DMS 273 treated with DMSO at 0.1 percent for 48 hours (cell line): ENCODE measurements at places on chromosomes 12 and 14.

DNA sequence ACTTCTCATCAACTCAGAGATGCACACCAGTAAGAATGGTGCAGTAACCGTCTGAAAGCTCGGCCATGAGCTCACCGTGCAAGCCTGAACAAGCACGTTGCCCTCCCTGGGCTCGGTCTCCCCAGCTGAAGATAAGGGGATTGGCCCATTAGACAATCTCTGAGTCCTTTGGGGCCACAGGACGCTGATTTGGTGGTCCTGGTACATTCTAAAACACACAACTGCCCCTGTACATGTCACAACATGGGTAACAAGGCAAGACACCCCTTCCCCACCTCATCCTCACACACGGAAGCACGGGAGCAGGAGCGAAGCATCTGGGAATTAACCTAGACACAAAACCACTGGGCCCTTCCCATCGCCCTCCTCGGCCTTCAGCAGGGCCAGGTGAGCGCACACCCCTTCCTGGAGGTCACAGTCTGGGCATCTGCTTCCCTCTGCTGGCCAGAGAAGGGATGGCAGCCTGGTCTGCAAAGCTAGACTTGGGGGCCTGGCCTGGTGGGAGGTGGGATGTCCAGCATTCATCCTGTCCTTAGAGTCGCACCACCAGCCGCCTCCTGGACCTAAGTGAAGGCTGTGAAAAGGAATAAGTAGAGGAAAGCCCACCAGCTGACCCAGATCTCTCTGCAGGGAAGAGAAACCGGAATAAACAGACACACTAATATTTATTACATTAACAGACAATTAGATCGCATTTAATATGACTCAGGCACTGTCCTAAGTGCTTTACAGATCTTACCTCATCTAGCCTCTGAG, 18.9 kb upstream of the SMUG1 start:
- DNase-seq = no peak

- no peak for DNase-seq
Observed at GRCh38 chr12:103652808-103653207, 65.7 kb downstream of the STAB2 start.

- DNase-seq = no peak
Observed at GRCh38 chr14:93775744-93776143, 12.5 kb downstream of the PRIMA1 start.

DNA sequence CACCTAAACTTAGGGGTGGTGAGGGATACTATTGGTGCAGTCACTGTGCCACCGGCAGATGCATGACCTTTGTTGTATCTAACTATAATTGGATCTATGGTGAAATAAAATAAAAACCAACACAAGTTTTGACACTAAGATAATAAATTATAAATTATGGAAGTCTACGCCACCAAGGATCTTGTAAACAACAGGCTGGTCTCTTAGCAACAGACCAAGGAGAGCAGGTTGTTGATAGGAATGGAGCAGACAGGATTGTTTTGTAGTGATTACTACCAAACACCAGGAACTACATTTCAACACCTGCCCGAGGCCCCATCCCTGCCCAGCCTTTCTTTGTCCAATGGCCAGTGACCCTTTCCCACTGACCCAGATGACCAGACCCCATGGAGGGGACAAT, 1178.0 kb downstream of the VRK1 start:
- DNase-seq = no peak

GRCh38 chr12:94754653-94755052, 104.3 kb upstream of the TMCC3 start:
- no peak for DNase-seq

- no peak for DNase-seq
Observed at GRCh38 chr12:51721282-51721940, 127.1 kb downstream of the FIGNL2 start.

GRCh38 chr12:65454115-65454787, 175.8 kb downstream of the MSRB3 start:
- no peak for DNase-seq

DNA sequence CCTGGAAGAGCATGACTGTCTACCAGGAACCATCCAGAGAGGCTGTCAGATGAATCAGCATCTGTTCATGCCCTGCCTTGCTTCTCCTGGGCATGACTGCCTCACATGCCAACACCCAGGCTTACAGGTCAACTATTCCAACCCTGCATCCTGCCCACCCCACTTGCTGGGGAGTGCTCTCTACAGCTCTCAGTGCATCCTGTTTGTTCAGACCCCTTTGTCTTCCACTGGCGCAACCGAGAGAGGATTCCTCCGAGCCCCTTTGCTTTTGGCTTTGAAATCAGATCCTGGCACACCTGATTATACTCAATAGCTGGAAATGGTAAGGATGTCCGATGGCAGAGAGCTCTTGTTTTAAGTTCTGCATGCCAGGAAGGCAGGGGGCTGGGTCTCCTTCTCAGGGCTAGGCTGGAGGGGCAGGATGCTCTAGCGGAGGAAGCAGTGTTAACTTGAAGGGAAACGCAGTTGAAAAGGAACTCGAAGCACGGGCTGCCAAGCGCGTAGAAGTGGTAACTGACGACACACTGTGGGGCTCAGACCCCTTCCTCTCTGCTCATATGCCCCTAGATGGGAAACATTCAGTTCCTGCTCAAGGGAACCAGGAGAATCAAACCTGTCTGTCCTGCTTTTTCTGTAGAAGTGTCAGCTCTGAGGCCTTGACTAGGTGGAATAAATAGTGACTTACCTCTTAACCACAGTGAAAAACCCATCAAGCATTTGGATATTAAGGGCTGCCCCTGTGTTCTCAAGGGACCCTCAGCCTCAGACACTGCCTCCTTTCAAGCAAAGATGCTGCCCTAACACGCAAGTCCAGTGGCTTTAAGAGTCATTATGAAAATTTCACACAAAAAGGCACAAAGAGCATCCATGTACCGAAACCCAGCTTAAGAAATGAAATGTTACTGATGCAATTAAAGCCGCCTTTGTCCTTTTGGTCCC, 297.5 kb downstream of the ZFP36L1 start:
- no peak for DNase-seq

DNA sequence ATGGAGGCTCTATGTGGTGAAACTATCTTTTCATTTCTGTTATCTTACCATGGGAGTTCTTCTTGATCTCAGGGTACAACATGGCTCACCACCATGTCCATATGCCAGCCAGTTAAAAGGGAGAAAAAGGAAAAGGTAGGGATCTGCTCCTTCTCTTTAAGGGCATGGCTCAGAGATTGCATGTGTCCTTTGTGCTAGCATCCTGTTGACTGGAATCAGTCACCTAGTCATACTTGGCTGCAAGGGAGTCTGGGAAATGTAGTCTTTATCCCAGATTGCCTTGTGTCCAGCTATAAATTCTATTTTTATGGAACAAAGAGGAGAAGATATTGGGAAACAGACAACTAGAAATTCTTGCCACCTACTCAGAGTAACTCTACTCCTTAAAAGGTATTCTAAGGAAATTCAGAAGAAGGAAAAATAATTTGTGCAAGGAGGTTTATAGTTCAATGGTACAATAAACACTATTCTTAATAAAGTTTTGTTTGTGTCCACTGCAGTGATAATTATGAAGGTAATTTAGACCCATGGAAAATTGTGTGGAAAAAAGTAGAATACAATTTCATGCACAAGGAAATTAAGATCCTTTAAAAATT, 86.4 kb upstream of the RPH3A start:
- no peak for DNase-seq

DNA sequence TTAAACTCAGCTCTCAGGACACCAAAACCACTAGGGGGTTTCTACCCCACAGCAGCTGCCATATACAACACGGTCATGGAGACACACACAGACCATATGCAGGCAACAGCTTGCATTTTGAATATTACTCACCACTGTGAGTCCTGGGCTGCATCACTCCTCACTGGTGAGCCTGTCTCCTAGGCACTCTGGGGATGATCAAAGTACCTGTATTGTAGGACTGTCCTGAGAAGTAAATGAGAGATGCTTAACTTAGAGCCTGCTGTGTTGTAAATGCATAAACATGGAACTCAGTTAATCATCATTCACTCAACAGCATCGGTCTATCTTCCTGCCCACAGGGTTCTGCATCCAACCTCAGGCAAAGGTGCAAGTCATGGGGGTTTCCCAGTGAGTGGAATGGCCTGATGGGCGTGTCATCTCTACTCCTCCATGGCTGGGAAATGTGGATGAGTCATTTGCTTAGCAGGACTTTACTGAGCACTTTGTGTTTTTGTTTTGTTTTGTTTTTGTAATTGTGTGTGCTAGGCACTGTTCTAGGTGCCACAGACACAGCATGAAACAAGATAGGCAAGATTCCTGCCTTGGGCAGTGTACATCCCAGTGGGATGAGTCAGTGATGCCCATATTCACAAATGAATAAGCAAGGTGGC, 1141.2 kb upstream of the TMEM132C start:
- DNase-seq = no peak

- DNase-seq = no peak
Observed at GRCh38 chr12:94640134-94640928, 10.0 kb downstream of the TMCC3 start.

DNA sequence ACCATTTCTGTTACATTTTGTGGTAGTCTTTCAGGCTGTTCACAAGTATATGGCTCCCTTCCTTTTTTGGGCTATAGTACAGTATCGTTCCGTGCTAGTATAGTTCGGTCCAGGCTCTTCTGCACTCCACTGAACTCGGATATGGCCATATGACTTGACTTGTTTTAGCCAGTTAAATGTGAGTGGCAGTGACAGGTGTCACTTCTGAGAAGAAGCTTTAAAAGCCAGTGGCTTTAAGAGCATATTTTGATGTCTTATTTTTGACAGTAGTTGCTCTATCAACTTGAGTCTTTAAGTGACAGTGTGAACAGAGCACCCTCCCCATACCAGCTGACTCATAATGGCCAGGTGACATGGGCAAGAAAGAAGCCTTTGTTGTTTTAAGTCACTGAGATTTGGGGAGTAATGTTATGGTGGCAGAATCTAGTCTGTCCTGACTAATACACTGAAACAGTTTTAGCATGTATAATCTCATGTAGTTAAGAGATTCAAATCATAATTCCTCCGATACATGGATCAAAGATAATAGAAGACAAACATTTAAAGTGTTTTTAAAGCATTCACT, 64.6 kb downstream of the ANO4 start:
- DNase-seq = no peak

DNA sequence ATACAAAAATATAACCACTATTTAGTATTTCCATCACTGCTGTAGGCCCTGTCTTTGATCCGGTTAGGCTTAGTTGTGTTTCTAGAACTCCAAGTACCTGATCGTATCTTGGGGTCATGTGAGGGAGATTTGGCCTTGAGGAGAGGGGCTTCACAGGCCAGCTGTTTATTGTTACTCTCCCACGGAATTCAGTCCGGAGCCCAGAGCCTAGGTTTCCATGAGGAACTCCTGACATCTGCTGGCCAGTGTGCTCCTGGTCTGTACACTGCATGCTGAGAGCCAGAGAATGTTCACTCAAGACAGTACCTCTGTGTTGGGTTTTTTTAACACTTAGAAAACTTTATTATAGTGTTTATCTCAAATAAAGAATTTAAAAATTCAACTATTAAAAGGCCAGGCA, 341.0 kb upstream of the TMEM132C start:
- no peak for DNase-seq

- DNase-seq = no peak
Observed at GRCh38 chr14:99125616-99126431, 146.2 kb downstream of the BCL11B start.

DNA sequence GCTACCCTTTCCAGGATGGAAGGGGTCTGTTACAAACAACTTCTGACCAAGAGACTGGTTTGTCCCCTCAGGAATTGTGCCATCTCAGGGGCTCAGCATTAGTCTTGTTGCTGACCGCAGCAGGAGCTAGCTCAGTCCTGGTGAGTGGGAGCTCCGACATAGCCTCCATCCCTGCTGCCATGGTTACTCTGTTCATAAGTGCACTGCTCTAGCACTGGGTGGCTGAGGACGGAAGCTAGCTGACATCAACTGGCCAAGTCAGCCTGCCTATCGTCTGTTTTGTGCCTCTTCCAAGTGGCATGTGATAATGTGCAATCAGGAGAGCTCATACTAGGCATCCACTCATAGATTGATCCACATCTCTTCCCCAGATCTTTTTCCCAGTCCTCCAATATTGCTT, 7.5 kb downstream of the SLC17A8 start:
- no peak for DNase-seq

DNA sequence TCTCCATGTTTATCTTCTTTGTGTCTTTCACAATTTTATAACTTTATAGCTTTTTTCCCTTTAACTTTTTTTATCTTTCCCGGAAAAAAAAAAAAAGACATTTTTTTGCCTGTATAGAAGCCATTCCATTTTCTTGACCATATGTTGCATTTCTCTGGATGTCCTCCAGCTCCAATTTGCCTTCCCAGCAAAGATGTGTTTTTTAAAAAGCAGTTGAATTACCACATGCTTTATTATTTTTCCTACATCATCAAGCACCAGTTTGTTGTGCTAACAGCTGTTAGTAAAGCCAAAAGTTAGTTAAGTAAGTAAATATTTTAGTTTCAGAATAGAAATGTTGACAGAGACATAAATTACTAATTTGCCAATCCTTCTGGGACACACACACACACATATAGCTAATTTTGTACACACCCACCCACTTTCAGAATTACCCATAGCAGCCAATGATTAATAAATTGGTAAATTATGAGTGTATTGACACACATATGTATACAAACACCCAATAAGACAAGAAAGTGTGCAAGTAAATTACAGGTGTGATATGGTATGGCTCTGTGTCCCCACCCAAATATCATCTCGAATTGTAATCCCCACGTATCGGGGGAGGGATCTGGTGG, 118.3 kb downstream of the SLC38A6 start:
- DNase-seq = no peak

GRCh38 chr14:51534610-51535011, 117.1 kb upstream of the FRMD6 start:
- DNase-seq = no peak

- no peak for DNase-seq
Observed at GRCh38 chr14:85445151-85445795, 84.7 kb upstream of the FLRT2 start.

DNA sequence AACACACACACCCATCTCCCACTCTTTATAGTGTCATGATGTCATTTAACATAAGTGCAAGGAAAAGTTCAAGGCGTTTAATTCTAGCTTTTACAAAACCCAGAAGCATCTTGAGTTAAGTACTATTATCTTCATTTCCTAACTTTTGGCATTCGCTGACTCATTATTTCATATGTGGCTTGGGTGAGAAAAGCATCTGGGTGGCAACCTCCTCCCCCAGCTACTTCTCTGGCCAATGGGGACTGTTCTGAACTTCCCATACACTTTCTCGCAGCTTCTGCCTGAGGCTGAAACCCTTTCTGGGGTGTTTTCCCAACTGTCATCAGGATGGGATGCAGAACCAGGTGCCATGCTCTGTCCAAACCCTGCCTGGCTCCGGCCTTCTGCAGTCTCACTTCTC, 2.8 kb upstream of the MARK3 start:
- no peak for DNase-seq

DNA sequence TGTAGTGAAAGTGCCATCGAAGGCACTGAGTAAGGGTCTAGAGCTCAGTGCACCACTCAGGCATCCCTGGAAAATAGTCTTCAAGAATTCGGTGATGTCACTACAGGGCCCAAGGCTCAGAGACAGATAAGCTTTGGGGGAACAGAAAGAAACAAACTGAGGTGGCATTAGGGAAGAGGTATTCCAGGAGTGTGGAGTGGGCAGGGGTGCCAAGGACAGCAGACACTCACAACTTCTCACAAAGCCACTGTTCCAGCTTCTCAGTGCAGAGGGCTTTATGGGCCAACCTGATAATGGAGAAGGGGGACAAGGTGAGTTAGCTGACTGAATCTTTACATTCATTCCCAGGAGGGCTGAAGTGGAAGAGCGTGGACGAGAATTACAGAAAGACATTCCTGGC, 2.1 kb downstream of the LALBA start:
- no peak for DNase-seq

- DNase-seq = no peak
Observed at GRCh38 chr12:132560364-132560613, 50.1 kb downstream of the LRCOL1 start.

- no peak for DNase-seq
Observed at GRCh38 chr14:70061108-70061507, 127.6 kb downstream of the SLC8A3 start.
